Fibroblast of skin of abdomen (primary cell): ENCODE measurements at places on chromosomes 13 and 19.

DNA sequence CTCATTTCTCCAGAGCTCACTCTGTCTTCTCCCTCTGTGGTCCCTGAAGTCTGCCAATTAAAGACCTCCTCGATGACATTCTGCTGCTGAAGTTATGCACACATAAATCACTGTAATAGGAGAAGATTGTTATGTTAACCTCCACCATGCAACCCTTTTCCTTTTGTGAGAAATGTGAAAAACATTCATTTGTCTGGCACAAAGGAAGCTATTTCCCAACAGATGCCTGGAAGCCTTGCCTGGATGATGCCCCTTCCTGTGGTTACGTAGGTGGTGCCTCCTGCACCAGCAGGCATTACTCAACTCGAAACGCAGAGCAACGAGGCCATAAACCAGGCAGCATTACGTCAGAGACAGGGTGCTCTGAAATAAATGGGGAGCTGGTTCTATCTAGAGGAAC lies 327.4 kb upstream of the ZNF507 start:
- peak; percentile 77 for DNase-seq

DNA sequence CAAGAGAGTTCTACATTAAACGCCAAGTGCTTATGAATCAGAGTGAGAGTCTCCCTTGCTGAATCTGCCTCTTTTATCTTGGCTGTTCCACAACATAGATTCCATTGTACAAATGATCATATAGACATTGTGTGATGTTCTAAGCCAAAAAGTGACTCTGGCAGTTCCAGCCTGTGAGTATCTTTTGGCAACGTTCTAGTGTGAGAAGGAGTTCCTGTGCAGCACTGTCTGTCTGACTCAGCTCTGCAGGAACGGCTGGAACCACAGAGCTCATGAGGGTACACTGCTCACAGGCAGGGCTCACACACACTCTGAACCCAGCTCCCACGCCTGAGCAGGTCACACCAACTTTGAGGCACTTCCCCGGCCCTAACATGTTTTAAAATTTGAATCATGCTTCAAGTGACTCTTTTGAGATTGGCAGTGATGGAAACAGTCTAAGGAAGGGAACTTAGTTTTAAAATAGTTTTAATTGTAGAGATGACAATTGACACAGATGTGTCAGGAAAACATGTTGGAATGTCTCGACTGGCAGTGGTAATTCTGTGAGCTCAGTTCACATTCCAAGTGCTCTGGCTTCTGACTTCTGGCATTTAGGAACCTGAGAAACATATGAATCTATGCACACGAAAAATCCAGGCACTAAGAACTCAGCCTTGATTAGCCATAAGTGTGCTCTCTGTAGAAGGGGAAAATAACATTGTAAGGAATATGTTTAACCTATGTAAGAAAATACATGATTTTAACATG lies 272.0 kb downstream of the UQCRFS1 start:
- peak; percentile 87 for DNase-seq

DNA sequence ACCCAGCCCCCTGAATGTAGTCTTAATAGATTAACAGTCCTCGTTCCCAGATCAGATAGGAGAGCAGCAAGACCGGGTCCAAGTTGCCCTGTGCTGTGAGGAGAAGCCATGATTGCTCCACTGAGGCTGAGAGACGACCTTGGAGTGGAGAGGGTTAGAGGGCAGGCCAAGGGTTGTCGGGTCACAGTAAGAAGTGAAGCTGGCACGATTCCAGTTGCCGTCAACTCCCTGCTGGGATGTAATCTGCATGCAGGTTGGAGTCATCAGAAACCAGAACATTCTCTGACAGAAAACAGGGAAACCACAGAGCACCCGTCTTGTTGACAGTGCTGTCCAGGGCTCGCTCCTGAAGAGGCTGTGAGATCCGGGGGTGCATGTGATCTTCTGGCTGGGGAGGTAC lies 19.0 kb upstream of the ATP11A start:
- DNase-seq = no peak

DNA sequence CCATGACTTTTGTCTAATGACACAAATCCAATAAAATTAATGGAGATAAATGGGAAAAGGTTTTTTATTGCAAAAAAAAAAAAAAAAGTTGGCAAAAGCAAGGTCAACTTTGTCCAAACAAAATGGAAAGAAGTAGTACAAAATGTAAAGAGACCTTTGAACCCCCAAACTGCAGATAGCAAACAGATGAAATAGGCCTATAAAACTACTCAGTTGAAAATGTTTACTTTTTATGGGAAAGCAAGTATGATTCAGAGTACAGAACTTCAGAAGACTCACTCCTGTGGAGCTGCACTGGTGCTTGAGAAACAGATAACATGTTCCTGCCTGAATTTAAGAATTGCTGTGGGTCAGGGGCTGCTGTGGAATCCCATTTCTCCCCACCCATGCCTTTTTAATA lies 9.8 kb upstream of the ZNF177 start:
- DNase-seq = no peak

- DNase-seq = no peak
These were observed 162.3 kb upstream of the ZNF536 start for GRCh38 chr19:30209617-30210600.

DNA sequence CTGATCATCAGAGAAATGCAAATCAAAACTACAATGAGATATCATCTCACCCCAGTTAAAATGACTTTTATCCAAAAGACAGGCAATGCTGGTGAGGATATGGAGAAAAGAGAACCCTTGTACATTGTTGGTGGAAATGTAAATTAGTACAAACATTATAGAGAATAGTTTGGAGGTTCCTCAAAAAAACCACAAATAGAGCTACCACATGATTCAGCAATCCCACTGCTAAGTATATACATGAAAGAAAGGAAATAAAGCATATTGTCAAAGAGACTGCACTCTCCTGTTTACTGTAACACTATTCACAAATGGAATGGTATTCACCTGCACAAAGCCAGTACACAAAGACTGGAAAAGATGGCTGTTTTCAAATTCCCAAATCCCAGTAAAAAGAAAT lies 1233.7 kb downstream of the PCDH17 start:
- no peak for DNase-seq

- DNase-seq = peak; percentile 29
These were observed 8.7 kb downstream of the HOMER3 start for GRCh38 chr19:18932216-18932841.

- DNase-seq = no peak
These were observed 146.8 kb downstream of the FOXO1 start for GRCh38 chr13:40519637-40520036.

DNA sequence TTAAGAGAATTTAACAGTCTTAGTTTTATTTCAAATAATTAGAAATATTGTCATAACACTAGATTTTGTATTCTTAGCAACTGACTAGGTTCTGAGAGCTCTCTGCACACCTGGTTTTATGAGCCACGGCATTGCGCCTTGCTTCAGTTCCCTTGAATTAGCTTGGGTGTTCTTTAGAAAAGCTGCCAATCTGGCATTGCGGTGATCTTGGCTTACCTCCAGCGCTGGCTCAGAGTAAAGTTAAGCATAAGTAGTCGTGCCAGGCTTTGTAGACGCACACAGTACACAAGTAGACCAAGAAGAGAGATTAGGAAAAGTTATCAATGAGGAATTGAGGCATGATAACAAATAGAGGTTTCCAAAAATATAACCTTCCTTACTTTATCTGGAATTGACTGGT lies 45.7 kb downstream of the TPP2 start:
- DNase-seq = no peak

GRCh38 chr13:26660766-26661165 lies 99.8 kb downstream of the GPR12 start:
- no peak for DNase-seq

DNA sequence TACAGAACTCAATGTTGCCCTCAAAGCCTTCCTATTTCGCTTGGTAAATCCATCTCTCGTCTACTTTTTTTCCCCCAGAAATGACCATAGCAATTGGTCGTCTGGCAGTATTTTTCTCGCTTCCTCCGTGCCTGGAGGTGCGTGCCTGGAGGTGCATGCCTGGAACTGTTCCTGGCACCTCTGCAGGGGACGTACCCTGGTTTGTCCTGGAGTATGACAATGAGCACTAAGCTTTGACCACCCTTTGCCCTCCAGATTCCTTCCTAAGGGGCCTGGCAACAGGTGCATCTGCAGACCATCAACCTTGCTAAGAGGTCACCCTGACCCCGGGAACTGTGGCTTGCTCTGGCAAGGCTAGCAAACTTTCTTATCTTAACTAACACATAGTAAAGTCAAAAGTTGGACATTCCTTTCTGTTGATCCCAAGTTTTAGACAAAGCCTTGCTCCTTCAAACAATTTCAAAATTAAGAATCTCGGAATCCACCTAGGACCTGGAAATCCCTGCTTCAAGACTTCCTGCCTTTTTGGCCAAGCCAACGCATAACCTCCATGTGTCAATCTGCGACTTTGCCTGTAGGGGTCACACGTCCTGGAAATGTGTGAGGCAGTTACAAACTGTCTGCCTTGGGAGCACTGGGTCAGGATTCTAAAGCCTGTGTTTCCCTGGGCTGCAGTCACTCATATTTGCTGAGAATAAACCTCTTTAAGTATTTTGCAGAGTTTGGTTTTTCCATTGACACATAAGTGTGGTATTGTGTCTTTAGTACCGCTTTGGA lies 28.8 kb upstream of the TUBGCP3 start:
- peak; percentile 24 for DNase-seq

DNA sequence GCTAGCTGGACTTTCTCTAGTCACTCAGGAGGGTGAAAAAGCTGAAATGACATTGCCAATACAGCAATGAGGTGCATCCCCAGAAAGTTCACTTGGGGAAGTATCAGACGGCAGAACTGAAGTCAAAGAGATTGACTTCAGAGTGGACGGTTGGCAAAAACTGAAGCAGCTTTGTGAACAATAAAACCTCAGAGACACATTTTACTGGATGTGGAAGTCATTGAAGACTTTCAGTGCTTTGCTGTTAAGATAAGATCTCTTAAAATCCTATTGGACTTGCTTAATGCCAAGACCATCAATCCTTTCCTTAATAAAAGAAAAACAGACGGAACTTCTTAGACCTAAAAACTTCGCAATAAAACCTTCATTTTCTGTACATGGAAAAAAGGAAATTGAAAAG lies 103.7 kb downstream of the ABCC4 start:
- DNase-seq = no peak

- DNase-seq = no peak
These were observed 188.9 kb upstream of the TSC22D1 start for GRCh38 chr13:44765001-44765471.

GRCh38 chr13:112434937-112435523 lies 58.9 kb downstream of the SPACA7 start:
- DNase-seq = no peak

GRCh38 chr19:2477141-2477710 lies 1.3 kb downstream of the GADD45B start:
- peak; percentile 46 for DNase-seq

GRCh38 chr13:109088624-109088917 lies 459.2 kb downstream of the MYO16 start:
- no peak for DNase-seq

DNA sequence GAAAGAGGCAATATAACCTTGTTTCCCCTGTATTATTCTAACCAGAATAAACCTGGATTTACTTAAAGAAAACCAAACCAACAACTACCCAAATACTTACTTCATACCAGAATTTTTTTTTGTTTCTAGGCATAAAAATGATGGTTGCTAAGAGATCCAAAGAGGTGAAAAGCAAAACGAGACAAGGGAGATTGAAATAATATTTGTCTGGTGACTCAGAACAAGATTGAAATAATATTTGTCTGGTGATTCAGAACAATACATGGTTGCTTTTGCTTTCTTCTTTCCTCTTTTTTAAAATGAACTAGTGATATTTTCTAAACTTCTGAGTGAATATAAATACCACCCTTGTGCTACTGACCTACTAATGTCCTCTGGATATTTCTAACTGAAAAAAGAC lies 592.9 kb downstream of the KCTD12 start:
- DNase-seq = peak; percentile 73

DNA sequence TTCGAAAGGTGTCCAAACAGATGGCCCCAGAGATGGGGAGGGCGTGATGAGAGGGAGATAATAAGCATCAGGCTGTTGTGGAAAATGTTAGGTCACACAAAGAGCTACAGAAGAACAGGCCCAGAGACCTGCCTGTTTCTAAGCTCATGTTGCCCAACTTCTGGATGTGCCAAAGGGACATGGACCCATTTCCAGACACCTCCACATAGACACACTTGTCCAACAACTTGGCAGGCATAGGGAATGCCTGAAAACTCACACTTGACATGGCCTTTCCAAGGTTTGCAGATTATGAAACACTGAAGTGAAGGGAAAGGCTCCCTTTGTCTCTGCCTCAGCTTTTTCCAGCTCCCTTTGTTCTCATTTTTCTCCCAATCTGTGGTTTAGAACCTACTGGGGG lies 43.5 kb upstream of the CYP2B6 start:
- DNase-seq = no peak

- no peak for DNase-seq
These were observed 435.7 kb downstream of the EFNB2 start for GRCh38 chr13:106099765-106100164.

DNA sequence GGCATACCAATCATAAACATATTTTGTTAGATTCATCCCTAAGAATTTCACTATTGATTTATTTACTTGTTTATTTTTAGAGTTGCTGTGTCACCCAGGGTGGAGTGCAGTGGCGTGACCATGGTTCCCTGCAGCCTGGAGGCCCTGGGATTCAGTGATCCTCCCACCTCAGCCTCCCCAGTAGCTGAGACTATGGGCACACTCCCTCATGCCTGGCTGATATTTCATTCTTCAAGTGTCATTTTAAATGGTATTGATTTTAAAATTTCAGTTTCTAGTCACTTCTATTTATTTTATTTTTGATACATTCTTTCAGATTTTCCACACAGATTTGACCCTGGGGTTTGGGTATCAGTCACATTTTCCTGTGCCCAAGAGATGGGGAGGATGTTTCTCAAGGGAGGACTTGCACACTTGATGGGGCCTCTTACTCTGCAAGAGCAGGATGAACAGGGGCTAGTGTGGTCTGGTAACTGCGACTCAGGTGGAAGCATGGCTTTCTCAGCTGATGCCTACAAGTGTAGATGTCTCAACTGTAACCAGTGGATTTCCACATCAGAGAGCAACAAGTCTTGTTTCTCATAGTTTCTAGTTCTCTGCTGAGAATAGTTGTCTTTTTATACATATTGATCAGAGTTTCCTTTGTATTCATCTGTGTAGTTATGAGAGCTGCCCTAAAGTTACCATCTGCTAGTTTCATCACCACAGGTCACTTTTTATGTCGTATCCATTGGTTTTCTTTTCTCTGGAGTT lies 40.2 kb downstream of the CCNE1 start:
- DNase-seq = no peak

DNA sequence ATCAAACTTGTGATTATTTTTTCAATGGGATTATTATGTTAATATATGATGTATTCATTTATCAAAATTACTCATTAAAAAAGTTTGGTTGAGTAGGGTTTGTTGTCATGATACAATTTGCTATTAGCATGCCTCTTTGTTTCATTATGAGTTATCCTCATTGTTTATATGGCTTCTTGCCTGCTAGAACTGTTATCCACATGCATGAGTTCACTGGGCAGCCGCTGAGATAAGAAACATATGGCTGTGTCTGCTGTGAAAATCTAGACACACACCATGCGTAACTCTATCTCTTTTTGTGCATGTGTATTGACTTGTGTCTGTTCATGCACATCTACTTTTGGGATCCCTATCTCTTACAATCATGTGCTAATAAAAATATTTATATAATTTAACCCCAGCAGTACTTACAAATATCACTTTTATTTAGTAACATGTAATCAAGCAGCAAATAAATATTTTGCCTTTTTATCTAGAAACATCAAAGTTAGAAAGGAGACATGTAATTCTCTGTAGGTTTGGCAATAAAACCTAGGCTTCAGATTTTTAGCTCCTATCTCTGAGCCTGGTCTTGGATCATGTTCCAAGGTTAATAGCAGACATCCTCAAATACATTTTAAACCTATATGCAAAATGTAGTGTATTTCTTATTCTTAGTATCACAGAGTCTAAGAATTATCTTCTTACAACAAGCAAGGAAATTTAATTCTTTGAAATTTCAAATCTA lies 11.2 kb upstream of the KLF12 start:
- DNase-seq = peak; percentile 66

- DNase-seq = no peak
These were observed 65.0 kb downstream of the ARHGEF7 start for GRCh38 chr13:111179908-111180760.
